ENCODE measurements at places on chromosomes 3 and 15.

GRCh38 chr3:151673974-151674373 lies 59.8 kb upstream of the AADACL2 start:
- DNase-seq = no peak

DNA sequence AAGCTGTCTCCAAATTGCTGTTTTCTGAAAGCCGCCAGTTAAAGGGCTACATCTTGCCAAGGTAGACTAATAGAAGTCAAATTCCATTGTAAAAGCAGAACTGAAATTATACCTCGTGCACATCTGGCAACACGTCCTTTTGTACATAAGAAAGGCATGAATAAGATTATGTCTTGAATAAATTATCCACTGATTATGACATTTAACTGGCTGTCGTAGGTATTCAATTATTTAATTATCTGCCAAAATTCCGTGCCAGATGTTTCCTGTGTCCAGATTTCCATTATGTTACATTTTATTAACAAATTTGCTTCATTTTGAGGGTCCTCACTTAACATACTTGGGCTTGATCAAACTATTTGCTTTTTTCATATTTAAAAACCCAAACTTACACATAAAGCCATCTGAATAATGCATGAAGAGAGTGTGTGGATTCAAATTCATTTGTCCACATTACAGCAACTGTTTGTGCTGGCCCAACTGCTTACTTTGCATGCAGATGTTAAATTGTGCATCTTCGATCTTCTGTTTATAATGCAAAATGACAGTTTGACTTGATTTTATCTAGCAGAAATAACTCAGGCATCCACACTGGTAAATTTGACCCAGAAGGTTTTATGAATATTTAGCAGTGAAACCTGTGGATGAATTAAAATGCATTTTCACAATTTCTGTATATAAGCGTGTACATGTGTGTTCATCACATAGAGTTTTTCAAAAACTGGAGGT lies 701.5 kb downstream of the ZNF385D start:
- DNase-seq = no peak

GRCh38 chr15:63920504-63921175 lies 86.9 kb upstream of the HERC1 start:
- no peak for DNase-seq

- DNase-seq = no peak
Observed at GRCh38 chr3:109234300-109234699, 82.0 kb downstream of the DPPA2 start.

- no peak for DNase-seq
Observed at GRCh38 chr3:154334973-154335420, 10.7 kb upstream of the DHX36 start.

GRCh38 chr3:78889348-78889747 lies 878.5 kb downstream of the ROBO1 start:
- DNase-seq = no peak

Data from activated CD4-positive, alpha-beta T cell treated with anti-CD3 and anti-CD28 coated beads for 4 hours (primary cell).